ENCODE measurements at places on chromosomes 13 and 19. TPM values are rescaled to one million over a fixed set of nuclear protein-coding genes. Genes with fewer than 3 reads are reported as not detected.

Gene DCT
- total RNA-seq, result not detected

- no peak for DNase-seq
Measured at GRCh38 chr13:50678464-50679162, 164.9 kb downstream of the DLEU7 start.

GRCh38 chr13:106619688-106620555 lies 52.0 kb upstream of the ARGLU1 start:
- DNase-seq, result no peak

DNA sequence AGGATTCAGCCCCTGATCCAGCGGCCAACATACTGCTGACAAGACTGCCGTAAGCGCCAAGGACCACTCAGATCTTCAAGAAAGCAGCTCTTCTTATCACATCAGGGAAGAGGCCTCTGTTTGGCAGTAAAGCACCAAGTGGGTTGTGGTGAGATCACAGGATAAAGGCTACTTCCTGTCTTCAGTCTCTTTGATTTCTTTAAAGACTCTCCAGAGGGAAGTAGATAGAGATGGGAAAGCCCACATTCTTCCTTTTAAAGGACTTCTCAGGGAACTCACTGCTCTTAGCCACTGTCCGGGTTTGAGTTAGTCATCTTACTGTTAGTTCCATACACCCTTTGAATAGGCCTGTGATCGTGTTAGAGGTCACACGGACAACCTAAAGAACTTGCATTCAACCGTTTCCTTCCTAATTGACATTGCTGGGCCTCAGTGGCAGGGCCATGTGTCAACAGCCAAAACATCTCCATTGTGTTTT lies 47.2 kb upstream of the POMP start:
- DNase-seq, result no peak

DNA sequence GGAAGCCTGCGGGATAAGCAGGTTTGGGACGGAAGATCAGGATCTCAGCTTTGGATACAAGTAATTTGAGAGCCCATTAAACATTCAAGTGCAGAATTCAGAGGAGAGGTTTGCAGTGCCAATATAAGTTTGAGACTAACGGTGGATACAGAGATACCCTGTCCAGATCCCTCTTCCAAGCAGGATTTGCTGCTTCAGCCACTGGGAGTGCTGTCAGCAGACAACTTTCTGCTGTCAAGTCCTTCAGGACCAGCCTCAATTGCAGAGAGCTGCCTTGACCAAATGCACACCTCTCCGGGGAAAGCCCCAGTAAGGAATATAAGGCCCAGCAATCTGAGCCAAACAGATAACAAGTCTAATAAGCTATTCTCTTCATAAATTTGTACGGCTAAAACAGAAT lies 46.1 kb upstream of the ZNF780A start:
- no peak for DNase-seq

- DNase-seq, result no peak
Measured at GRCh38 chr13:77740931-77741596, 43.6 kb downstream of the SLAIN1 start.

Gene SLC1A6
- total RNA-seq, result not detected

Gene OR10H1
- total RNA-seq, result not detected

Gene FBL
- total RNA-seq, result 187 TPM

GRCh38 chr19:46428239-46429135 lies at the start of gene PNMA8C:
PNMA8C (minus strand) TSS chr19:46428936; CDS start chr19:46428359, 577 bp downstream.
- DNase-seq, result no peak

DNA sequence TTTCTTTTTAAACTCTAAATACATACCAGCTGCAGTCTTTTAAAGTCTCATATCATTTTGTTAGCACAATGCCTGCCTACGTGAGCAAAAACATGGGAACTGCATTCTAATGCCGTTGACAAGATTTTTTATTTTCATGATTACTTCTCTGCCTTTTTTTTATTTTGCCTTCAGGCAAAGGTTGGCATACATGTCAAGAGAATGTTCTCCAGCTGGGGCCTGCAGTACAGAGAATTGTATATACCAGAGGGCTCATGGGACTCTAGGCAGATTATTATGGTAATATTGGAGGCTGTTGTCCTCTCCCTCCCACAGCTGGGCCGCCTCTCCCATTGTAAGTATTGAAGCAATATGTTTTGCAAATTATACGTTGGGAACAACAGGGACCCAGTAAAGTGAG lies 53.9 kb upstream of the OBI1 start:
- no peak for DNase-seq

GRCh38 chr13:23868521-23868920 lies 20.7 kb downstream of the MIPEP start:
- no peak for DNase-seq

DNA sequence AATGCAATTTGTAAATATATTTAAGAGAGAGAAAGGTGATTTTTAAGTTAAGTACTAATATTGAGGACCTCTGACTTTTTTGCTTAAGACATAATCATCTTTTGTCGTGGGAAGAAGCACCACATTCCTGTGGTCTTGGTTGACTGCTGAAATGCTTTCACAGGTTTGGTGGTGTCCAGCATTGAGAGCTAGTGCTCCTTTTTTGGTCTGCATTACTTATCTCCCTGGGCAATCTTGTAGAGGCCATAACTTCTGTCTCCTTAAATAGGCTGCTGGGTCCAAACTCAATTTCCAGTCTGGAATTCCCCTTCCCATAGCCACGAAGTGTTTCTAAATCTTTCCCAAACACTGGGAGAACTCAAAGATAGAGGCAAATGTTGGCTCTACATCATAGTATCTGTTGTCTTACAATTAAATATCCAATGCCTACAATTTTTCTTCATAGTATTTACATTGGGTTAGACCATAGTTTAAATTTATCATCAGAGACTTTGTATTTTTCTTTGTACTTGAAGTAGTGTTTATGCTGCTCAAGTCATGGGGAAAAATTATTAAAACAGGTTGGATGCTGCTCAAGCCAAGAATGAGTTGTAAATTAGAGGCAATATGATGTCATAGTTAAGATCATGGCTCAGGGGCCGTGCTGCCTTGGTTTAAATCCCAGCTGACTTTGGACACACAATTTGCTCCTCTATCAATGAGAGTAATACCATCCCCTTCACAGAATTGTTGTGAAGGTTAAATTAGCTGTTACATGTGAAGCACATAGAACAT lies 105.6 kb downstream of the POSTN start:
- DNase-seq, result no peak

GRCh38 chr13:46622630-46623256 lies 69.8 kb downstream of the LRCH1 start:
- DNase-seq, result no peak

GRCh38 chr13:49855930-49856329 lies 63.4 kb upstream of the KPNA3 start:
- DNase-seq, result no peak

DNA sequence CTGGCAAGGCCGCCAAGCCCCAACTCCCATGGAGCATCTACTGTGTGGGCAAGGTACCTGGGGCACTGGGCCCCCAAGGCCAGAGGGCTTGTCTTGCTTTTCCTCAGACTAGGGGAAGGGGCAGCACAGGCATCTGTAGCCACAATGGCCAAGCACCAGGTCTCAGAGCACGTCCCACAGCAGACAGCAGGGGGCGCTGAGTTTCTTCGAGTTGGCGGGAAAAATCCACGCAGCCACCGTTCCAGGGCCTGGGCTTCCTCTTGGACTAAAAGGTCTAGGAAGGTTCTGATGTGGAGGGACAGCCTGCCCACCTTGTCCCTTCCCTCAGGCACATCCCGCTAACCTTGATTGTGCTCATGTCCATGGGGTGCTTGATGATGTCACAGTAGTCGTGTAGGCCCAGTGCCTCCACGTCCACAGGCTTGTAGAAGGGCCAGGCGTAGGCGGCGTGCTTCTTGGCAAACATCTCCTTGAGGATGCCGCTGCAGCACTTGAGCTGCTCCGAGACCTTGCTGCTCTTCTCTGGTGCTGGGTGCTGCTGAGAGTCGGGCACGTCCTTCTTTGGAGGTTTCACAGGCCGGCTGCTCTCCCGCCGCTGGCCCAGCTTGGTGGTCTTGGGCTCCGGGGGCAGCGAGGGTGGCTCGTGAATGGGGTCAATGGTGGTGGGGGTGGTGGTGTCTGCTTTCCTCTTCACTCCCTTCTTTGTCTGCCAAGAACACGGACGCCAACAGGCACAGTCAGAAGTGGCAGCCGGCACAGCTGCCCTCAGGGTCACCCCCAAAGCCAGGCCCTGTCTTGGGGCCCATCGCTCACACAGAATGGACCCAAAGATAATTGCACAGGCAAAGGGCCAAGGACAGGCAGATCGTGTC lies 32.0 kb upstream of the EPHX3 start:
- DNase-seq, result no peak

- DNase-seq, result peak; percentile 1
Measured at GRCh38 chr13:62781866-62782265, 1366.2 kb upstream of the PCDH20 start.

DNA sequence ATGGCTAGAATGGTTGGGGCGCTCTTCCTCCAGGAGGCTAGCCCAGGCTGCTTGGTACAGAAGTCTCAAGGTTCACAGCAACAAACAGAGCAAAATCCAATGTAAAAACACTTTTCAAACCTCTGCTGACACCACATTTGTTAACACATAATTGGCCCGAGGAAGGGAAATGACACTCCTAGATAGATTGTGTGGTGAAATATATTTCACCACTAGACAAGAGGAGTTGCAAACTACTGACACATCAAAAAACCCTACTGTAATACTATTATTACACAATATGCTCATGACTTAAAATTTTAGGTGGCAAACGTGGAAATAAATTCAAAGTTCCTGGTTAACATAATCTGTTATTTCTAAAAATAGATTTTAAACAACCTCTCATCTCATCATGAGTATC lies 643.6 kb downstream of the PCDH9 start:
- DNase-seq, result no peak

DNA sequence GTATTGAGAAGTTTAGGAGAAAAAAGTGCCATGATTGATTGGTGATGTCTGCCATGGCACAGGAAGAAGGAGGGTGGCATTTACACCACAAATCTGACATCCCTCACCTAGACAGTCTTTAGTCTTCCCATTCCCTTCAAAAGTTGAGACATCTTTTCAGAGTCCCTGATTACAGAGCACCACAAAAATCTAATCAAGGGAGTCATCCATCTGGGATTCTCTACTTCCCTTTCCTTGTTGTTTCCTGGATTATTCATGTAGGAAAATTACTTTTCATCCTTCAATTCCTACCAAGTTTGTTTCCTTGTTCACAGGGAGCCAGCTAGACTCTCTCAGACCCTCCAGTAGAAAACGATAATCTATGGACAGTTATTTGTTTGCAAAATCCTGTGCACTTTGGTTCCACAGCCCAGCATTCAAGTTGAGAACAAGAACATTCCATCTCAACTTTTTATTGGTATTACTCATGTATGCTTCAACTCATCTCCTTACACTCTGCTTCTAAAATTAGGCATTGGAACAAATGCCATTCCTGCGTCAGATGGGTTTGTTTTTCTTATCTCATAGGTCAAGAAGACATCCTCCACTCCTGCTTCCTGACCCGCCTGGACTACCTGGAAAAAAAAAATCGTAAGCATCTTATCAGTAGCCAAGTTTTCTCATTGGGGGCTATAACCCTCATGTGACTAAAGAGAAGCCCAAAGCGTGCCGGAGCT lies 259.9 kb downstream of the FOXO1 start:
- DNase-seq, result no peak

- DNase-seq, result no peak
Measured at GRCh38 chr13:34637636-34638035, 304.4 kb upstream of the NBEA start.

Gene LATS2
- total RNA-seq, result 17.1 TPM
